ENCODE measurements at places on chromosomes 6 and 20.

DNA sequence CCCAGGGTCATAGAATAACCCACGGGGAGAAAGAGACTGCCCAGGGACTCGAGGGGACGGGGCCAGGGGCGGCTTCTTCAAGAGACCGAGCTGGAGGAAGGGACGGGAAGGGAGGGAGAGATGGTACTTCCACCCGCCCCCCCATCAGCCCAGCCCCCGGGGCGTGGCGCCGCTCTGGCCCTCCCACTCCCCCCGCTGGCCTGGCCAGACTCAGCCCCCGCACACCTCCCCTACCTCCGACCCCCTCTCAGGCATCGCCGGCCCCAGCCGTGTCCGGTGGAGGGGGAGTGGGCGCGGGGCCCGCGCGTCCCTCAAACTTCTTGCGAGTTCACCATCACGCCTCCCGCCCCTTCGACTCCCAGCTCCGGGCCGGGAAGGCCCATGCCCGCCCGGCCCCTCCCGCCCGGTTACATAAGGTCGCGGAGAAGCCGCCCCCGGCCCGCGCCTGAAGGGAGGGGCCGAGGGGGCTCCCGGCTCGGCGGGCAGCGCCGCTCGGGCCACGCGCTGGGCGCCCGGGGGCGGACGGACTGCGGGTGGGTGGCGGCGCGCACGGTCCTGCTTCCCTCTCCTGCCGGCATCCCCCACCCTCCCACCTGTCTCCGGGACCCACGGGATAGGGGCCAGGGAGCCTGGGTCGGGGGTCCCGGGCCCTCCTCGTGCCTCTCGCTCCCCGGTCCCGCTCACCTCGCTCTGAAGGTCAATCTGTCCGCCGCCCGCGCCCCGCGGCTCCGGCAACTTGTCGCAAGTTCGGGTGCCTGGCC, 562 bp downstream of the TFEB start:
- peak; percentile 57 for DNase-seq

GRCh38 chr6:157763129-157763903, 59.7 kb upstream of the SNX9 start:
- DNase-seq: no peak

DNA sequence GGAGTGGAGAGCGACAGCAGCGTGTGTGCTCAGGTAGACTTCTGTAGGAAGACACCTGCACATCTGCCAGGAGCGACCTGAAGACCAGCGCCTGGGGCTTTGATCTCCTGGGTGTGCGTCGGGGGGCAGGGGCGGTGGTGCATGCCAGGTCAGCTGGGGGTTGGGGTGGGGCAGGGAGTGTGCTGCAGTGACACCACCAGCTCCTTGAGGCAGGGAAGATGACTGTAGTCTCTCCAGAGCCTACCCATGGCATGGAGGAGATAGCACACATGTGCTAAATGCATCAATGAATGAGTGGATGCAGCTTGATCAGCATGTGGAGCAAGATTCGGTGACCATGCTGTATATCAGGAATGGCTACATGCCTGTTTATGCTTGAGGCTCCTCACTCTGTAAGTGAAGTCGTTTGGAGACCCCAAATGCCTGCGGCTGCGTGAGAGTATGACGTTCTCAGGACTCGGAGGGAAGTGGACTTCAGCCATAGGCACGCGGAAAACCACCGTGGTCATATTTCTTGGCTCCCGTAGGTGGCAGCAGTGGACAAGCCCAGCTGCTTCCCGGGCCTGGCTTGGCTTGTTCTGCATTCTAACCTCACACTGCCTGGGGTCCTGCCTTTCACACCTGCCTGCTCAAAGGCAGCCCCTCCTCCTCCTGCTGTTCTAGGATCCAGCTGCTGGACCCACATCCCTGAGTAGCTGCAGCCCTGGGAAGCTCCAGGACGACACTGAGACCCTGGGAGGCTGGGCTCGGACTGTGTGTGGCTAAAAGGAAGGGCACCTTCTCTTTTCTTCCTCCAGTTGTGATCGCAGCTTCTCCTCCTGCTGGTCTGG, 39.4 kb upstream of the KCNK16 start:
- DNase-seq: no peak

DNA sequence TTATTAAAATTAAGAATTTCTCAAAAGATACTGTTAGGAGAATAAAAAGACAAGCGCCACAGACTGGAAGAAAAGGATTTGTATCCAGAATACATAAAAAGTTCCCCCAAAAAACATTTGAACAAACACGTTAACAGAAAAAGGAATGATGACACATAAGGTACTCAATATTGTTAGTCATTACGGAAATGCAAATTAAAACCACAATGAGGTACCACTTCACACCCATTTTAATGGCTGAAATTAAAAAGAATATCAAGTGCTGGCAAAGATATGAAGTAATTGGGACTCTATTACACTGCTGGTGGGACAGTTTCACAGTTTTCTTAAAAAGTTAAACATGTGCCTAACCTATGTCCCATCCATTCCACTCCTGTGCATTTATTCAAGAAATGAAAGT, 51.4 kb downstream of the HECA start:
- no peak for DNase-seq

GRCh38 chr20:9480066-9480465, 34.3 kb upstream of the LAMP5 start:
- DNase-seq: no peak

- DNase-seq: no peak
Measured at GRCh38 chr6:39021041-39021440, 27.5 kb upstream of the GLP1R start.

DNA sequence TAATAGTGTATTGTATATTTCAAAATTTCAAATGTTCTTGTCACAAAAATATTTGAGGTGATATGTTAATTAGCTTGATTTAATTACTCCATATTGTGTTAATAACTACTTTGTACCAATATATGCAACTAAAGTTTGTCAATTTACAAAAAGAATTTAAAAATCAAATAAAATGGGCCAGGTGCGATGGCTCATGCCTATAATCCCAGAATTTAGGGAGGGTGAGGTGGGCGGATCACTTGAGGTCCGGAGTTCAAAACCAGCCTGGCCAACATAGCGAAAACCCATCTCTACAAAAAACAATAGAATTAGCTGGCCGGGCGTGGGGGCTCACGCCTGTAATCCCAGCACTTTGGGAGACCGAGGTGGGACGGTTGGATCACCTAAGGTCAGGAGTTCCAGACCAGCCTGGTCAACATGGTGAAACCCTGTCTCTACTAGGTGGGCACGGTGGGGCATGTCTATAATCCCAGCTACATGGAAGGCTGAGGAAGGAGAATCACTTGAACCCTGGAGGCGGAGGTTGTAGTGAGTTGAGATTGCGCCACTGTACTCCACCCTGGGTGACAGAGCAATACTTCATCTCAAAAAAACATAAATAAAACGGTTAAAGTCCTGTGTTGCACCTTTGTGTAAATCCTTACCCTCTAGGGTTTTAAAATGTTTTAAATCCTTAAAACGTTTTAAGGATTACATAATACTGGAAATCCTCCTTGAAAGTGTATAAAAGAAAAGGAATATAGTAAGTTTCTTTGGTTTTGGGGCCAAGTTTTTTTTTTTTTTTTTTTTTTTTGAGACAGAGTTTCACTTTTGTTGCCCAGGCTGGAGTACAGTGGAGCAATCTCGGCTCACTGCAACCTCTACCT, 4.0 kb downstream of the HSPA1B start:
- DNase-seq: no peak

GRCh38 chr20:21518292-21518991, 4.6 kb upstream of the NKX2-2 start:
- DNase-seq: no peak

DNA sequence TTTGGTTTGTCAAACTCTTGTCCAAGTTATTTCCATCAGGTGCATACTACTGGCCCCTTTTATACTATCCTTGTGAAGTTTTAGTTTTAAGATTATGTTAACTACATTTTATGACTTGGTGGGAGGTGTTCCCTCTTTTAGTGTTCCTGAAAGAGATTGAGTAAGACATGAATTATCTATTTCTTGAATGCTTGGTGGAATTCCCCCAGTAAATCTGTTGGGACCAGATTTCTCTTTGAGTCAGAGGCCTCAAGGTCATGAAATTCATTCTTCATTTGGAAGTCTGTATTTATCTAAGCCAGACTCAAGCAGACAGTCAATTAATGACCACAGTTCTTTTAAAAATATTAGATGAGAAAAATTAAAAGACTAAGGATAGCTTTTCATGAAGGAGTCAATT, 81.3 kb downstream of the MOXD1 start:
- no peak for DNase-seq

- DNase-seq: no peak
Measured at GRCh38 chr6:63097222-63097621, 114.0 kb upstream of the FKBP1C start.

DNA sequence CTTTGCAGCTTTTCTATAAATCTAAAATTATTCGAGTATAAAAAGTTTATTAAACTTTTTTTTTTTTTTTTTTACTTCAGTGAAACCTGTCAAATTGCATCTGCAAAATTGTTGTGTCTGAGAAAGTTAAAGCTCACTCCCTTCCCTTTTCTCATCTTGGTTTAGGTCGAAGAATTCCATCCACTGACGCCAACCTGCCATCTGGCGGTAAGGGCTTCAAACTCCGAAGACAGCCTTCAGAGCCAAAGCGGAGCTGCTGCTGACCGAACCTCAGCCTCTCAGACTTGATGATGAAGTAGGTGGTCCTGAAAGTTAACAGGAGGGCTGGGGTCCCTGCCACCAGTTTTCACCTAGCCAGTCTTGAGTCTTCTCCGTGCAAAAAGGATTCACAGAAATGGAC, 29.6 kb upstream of the VAPB start:
- DNase-seq: no peak

- no peak for DNase-seq
Measured at GRCh38 chr6:140567466-140567865, 1193.0 kb upstream of the CITED2 start.

GRCh38 chr20:58605292-58606065, 45.6 kb upstream of the STX16 start:
- no peak for DNase-seq

GRCh38 chr20:62012631-62013030, 53.0 kb downstream of the TAF4 start:
- DNase-seq: no peak

DNA sequence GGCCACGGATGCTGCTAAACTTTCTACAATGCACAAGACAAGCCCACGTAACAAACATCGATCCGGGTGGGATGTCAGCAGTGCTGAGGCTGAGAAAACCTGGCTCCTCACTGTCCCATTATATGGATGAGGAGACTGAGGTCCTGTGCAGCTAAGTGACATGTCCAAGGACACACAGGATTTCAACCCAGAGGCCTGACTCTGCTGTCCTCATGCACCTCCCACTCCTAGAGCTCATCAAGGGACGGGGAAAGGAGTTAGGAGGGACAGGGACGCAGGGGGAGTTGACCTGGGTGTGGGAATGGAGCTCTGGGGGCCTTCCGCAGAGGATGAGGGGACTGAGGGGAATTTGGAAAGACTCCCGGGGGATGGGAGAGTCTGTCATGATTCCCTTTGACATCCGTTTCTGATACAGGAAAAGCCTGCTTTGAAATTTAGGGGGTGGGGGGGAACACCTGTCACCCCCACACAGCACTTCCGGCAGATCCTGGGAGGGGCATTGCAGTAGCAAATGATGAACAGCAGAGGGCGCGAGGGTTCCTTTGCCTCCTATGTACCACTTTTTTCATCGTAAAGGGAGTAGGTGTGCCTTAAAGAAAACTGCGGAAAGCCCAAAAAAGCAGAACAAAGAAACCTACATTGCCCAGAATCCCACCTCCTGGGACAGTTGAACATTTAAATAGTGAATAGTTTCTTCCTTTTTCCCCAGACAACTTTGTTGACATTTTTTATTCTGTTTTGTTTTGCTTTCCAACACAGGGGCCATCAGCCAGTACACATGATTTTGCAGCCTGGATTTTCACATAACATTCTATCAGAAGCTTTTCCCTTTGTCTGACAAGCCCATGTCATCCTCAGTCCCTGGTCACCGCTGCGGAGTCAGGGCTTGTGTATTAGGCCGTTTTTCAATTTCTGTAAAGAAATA, 48.6 kb downstream of the SLC2A10 start:
- DNase-seq: no peak

- DNase-seq: no peak
Measured at GRCh38 chr6:119966484-119966883, 616.9 kb upstream of the MAN1A1 start.

GRCh38 chr6:15232836-15233510, 12.9 kb upstream of the JARID2 start:
- no peak for DNase-seq

- DNase-seq: peak; percentile 21
Measured at GRCh38 chr20:53642196-53643030, 48.8 kb upstream of the ZNF217 start.

- DNase-seq: no peak
Measured at GRCh38 chr6:168333491-168333890, 13.9 kb upstream of the DACT2 start.

- no peak for DNase-seq
Measured at GRCh38 chr20:5780846-5781217, 30.6 kb downstream of the SHLD1 start.

GRCh38 chr6:106643061-106643460, 13.7 kb downstream of the QRSL1 start:
- no peak for DNase-seq

DNA sequence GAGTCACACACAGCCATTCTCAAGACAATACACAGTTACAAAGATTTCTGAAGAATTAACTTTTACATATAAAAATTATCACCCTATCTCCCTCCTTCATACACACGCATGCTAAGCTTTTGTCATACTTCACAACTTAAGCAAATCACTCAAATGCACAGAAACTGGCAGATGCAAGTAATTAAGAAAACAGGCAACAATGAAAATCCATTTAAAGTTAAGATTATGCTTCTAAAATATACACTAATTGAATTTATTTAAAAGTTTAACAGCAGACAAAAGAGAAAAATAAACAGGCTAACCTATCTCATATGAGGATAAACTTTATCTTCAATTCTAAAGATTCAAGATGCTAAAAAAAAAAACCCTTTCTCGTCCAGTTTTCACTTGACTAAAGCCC, 68.4 kb downstream of the DST start:
- DNase-seq: no peak
